Right ventricle myocardium inferior (tissue), 1 donor: ENCODE measurements at places on chromosomes 5 and 9. TPM values are rescaled to one million over a fixed set of nuclear protein-coding genes. Genes with fewer than 3 reads are reported as not detected.

DNA sequence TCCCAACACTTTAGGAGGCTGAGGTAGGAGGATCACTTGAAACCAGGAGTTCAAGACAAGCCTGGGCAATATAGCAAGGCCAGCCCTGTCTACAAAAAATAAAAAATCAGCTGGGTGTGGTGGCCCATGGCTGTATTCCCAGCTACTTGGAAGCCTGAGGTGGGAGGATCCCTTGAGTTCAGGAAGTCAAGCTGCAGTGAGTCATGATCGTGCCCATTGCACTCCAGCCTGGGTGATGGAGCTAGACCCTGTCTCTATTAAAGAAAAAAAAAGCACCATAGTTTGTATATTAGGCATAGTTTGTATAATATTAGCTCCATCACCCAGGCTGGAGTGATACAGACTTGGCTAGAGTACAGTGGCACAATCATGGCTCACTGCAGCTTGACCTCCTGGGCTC lies 9.6 kb upstream of the NME5 start:
- no peak for DNase-seq

DNA sequence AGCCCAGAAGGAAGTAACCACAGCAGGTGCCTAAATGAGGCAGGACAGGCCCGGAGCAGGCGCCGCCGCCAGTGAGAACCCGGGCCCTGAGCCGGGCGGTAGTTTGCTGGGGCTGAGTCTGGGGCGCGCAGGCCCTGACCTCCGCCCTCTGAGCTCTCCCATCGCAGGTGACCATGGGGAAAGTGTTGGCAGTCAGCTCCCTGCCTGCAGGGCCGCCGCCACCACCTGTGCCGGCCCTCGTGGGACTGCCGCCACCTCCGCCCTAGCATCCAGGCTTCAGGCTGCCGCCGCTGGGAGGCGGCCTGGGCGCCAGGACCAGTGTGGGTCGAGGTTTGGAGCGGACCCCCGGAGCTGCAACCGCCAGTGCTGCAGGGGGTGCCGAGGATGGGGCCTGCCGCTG lies 61.1 kb downstream of the TARS1 start:
- no peak for DNase-seq

GRCh38 chr5:129306725-129307124 lies 153.4 kb upstream of the ADAMTS19 start:
- no peak for DNase-seq

DNA sequence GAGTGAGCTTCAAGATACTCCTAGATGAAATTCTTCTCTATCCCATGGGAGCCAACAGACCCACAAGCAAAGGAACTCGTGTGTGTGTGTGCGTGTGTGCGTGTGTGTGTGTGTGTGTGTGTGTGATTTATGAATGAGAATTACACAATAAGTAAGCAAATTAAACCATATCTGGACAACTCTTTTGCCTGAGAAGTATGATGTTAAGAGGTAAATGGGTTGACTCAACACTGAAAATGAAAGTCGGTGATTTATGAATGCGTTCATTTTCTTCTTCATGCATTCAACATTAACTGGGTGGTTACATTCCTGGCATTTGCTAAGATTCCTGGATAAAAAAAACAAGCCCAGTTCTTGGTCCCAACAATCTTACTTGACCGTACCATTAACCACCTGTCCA lies 171.3 kb upstream of the ZNF462 start:
- DNase-seq = no peak

DNA sequence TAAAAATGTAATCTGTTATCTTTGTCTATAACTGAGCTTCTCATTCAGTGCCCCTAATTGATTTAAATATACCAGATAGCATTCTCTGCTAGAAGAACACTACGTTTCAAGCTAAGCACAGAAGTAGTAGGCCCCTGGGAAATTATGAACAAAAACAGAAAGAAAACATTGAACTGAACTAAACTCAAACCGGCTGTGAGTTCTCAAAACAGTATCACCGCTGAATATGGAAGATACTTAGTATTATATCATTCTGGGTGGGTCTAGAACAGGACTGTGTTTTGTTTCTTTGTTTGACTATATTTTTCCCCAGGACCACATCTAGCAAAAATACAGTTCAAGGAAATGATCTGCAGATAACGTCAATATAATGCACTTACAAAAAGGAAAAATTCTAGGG lies 95.1 kb upstream of the HMHB1 start:
- no peak for DNase-seq

DNA sequence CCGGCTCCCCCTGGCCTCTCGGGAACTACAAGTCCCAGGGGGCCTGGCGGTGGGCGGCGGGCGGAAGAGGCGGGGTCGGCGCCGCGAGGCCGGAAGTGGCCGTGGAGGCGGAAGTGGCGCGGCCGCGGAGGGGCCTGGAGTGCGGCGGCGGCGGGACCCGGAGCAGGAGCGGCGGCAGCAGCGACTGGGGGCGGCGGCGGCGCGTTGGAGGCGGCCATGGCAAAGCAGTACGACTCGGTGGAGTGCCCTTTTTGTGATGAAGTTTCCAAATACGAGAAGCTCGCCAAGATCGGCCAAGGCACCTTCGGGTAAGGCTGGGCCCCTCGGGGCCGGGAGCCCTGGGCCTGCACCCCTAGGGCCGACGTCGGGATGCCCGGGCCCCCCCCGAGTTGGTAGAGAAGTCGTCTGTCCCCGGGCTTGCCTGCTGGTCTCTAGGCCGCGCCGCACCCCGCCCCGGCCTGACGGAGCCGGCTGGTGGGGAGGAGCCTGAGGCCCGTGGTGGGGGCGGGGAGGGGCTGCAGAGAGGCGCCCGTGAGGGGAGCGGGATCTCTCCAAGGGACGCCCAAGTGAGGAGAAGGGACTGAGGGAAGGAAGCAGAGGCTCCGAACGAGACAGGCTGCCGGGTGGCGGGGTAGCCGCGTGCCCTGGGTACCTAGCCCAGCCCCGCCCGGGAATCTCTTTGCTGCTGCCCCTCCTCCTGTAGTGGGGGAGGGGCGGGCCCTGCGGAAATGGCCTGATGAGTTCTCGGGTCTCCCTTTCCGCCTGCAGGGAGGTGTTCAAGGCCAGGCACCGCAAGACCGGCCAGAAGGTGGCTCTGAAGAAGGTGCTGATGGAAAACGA lies at the start of gene CDK9:
CDK9 (plus strand) TSS at position 102 of the 840 bp plus-strand sequence; CDS start at position 217, 115 bp downstream.
- DNase-seq = peak; percentile 95

GRCh38 chr5:95649274-95649673 lies 2.7 kb downstream of the RFESD start:
- no peak for DNase-seq

DNA sequence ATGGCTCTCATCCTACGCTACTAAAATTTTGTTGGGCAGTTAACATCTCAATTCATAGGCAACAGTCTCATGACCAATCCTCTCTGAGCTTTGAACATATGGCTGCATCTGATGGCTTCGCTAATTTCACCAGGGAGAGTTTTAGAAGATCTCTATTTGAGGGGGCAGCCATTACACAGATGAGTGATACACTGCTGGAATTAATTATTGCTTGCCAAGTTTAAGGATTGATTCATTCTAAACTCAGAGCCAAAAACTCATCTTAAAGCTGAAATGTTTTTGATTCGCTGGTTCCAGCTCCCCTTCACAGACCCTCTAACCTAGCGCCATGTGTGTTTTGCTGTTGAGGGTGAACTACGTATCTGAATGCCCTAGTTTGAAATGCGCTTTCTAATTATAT lies 519.9 kb upstream of the WWC1 start:
- no peak for DNase-seq

DNA sequence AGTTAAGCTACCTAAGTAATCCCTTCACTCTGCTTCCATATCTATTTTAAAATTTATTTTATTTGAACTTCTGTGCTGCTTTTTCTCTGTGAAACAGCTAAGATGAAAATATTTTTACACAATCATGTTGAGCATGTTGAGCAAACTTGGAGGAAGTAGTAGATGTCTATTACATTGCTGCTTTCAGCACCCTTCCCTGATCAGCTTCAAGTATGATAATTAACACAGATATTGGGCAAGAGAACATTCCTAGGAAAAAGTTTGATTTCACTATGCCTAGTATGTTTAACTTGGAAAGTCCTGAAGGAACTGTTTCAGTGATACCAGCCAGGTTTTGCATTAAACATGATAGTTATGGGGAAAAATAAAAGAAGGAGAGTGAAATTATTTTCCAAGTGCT lies 283.6 kb downstream of the ELAVL2 start:
- no peak for DNase-seq

- no peak for DNase-seq
Observed at GRCh38 chr9:92970467-92970923, 23.2 kb downstream of the FGD3 start.

GRCh38 chr9:28121366-28121765 lies 548.1 kb upstream of the C9orf72 start:
- no peak for DNase-seq

DNA sequence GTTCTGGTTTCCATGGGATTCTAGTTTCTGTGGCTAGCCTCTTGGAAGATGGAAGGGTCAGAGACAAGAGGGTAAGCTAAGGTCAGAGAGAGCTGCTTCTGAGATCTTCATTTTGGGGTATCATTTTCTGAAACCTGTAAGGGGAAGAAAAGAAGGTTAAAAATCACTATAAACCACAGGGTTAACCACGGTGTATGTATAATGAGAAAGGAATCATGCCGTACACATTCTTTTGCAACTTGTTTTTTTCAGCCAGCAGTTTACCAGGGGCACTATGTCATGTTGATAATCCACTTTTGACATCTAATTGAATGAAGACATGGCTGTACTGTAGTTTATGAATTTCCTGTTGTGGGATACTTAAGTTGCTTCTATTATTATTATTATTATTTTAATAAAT lies 164.4 kb downstream of the FOCAD start:
- DNase-seq = no peak

DNA sequence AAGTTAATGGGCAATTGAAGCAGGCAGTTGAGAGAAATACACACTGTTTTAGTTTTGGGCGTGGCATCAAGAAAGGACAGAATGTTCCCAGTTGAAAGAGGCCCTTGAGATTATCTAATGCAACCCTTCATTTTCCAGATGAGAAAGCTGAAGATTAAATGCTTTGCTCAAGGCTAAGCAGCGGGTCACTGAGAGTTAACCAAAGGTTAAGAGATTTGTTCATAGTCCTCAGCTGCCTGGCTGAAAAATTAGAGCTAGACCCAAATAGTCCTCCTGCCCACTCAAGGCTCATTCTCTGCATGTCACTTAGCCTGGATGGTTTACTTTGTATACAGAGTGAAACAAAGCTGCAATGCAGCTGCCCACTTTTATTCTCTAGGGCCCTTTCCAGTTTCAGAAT lies 46.7 kb upstream of the MAMDC2 start:
- no peak for DNase-seq

- DNase-seq = peak; percentile 83
Observed at GRCh38 chr5:140321796-140322195, 18.9 kb upstream of the PFDN1 start.

DNA sequence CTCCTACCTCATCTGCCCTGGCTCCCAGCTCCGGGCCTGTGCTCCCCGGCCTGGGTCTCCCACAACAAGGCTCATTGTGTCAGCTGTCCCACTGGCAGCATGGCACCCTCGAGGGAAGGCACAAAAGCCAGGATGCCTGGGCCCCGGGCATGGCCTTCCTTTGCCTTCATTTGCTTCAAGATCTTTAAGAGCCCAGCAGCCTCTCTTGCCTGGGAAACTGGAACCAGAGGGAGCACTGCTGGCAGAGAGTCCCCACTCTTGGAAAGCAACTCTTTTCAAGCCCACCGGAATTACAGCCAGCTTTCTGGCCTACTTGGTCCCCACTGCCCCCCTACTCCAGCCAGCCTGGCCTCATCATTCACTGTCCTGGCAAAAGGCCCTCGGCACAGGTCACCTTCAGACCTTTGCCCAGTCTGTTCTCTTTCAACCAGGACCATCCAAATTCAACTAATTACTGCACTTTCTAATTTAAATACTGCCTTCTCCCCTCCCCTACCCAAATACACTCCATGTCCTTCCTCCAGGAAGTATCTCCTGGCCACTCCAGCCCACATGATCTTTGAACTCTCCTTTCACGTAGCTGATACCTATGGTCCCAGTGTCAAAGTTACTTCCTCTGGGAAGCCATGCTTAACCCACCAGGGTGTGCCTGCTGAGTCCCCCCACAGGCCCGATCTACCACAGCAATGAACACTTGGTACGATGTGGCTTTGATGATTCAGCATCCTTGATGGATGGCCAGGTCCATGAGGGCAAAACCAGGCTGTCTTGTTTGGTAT lies 8.9 kb downstream of the ZER1 start:
- peak; percentile 62 for DNase-seq

DNA sequence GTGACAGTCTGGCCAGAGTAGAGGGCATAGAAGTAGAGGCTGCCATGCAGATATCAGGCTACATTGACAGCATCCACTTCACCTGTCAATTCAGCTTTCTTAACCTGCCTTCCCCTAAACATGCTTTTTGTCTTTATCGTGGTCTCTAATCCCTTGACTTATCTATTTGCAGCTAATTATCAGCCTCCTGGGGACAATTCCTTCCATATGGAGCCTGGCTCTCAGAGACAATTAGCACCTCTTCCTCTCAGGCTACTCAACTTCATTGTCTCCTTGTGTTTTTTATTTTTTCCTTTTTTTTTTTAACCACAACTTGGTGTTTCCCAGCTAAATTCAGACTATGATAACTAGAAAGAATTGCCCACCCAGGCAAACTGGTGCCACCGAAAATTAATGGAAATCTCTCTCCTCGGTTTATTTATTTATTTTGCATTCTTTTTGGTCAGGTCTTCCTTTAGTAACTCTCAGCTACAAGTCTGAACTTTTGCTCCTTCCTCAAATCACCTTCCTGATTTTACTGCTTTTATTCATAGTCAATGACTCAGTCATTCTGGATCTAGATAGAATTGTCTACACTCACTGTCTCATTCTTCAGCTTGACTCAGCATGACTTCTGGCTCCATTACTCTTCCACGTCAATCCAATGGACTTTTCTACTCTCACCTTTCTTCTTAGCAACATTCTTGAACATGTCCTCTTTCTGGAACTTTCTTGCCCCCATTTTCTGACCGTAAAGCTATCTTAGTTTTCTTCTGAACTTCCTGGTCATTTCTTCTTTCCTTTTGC lies 63.0 kb upstream of the BASP1 start:
- no peak for DNase-seq

DNA sequence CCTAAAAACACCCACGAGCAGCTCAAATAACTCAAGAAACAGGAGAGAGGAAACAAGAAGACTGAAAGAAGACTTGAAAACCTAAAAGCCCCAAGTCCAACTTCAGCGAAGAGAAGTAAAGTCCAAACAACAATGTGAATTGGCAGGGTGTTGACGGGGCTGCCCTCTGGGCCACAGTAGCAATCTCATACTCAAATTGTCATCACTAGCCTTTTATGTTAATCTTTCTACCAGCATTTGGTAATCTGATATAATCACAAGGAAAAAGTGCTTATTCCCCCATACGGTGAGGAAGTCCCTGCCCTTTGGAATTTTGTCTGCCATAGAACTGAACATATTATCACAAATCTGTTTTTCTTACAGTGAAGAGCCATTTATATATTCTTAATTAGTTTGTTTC lies 51.5 kb upstream of the IFNE start:
- no peak for DNase-seq

GRCh38 chr5:80094236-80094738 lies 59.1 kb downstream of the THBS4 start:
- DNase-seq = no peak

- peak; percentile 76 for DNase-seq
Observed at GRCh38 chr9:88991066-88992034, at the start of gene S1PR3. Gene S1PR3 (plus strand): TSS chr9:88991468. CDS start chr9:89001201, 9,733 bp downstream.

GRCh38 chr5:72293495-72294055 lies 26.5 kb downstream of the MRPS27 start:
- DNase-seq = no peak

- no peak for DNase-seq
Observed at GRCh38 chr5:9428272-9428671, 117.6 kb downstream of the SEMA5A start.

The SLC25A2 gene
- not detected for total RNA-seq

The SPATA31D4 gene
- not detected for total RNA-seq

The SOWAHA gene
- total RNA-seq = 0.27 TPM

The ORM1 gene
- total RNA-seq = 0.51 TPM

The REEP2 gene
- 5.2 TPM for total RNA-seq

The BAAT gene
- total RNA-seq = not detected

The ADGRD2 gene
- total RNA-seq = not detected

The MED27 gene
- 15.1 TPM for total RNA-seq
